ENCODE measurements at places on chromosomes 11 and 22. TPM values are rescaled to one million over a fixed set of nuclear protein-coding genes. Genes with fewer than 3 reads are reported as not detected.

The WNT11 gene
- total RNA-seq = not detected

The CSF2RB gene
- 0.20 TPM for total RNA-seq

The GLYATL1B gene
- total RNA-seq = not detected

The CDC45 gene
- total RNA-seq = 101 TPM

The APOBEC3H gene
- 10.8 TPM for total RNA-seq

The GLYATL2 gene
- not detected for total RNA-seq

The IFITM1 gene
- total RNA-seq = 70.7 TPM

DNA sequence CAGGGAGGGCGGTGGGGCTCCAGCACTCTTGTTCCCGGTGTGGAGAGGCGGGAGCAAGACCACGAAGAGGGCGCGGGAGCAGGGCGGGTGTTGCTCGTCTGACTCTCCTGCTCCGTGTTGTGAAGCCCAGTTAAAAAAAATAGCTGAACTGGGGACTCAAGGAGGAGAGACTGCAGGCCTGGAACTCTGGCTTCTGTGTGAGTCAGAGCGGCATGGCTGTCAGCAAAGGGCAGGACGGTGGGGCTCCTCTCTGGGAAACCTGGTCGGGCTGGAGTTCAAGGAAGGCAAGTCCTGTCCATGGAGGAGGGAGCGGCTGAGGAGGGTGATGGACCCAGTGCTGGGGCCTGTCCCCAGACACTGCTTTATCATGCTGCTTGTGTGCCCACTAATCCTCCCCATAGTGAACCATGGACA is 152.3 kb downstream of the FEZ1 start:
- no peak for DNase-seq
- H3K27ac ChIP-seq = no peak overlapping the region
- H3K4me1 ChIP-seq = no peaks in the 10 kb centered on the region

DNA sequence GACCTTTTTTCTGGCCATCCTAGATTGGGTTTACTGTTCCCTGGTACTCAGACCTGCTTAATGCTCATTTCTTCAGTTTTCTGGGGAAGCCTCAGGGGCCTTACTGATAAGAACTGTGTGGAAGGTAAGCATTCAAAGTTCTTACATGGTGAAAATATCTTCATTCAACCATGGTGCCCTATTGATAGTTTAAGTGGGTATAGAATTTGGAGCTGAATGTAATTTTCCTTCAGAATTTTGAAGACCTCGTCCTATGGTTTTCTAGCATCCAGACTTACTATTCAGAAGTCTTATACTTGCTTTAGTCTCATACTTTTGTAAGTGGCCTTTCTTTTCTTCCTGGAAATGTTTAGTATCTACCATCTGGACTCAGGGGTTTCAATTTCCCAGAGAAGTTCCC is 75.7 kb downstream of the CDKN1C start:
- no peak for DNase-seq
- no peak overlapping the region for H3K27ac ChIP-seq
- H3K4me1 ChIP-seq = no peaks in the 10 kb centered on the region
- no peak overlapping the region for H3K4me3 ChIP-seq

GRCh38 chr11:96865020-96865419 is 475.2 kb downstream of the JRKL start:
- DNase-seq = no peak
- H3K4me1 ChIP-seq = no peaks in the 10 kb centered on the region
- H3K27me3 ChIP-seq = no peaks in the 10 kb centered on the region
- H3K36me3 ChIP-seq = no peaks in the 10 kb centered on the region

DNA sequence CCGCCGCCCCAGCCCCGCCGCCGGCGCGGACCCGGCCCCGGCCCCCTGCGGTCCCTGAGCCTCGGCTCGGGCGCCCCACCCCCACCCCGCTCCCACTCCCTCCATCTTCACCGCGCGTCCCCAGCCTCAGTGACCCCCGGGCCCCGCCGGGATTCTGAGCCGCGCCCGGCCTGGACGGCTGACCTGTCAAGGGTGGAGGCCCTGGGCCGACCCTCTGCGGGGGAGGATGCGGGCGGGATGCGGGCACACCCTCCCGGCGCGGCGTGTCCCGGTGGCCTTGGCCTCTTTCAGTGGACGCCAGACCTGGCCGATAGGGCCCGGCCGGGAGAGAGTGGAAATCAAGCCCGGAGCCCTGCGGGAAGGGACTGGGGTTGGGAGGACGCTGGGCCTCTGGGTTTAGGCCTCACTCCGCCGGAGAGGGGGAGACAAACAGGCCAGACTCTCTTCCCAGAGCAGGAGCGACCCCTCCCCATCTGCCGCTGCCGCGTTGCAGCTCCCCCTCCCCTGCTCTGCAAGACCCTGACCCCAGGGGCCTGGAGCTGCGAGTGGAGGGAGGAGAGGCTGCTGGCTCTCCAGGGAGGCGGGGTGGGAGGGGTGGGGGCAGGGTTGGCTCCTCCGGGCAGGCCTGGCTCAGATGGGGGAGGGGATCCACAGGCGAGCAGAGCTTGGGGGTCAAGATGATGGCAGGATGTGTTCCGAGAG is 525 bp downstream of the MAPK8IP2 start:
- no peak overlapping the region for H3K27ac ChIP-seq
- no peaks in the 10 kb centered on the region for H3K36me3 ChIP-seq
- peaks cover 23% of the 10 kb centered on the region for H3K27me3 ChIP-seq
- no peak overlapping the region for H3K4me3 ChIP-seq

GRCh38 chr11:2316169-2316962 is 14.6 kb downstream of the TSPAN32 start:
- H3K27me3 ChIP-seq = no peaks in the 10 kb centered on the region
- H3K4me1 ChIP-seq = no peaks in the 10 kb centered on the region
- H3K36me3 ChIP-seq = no peaks in the 10 kb centered on the region
- no peak overlapping the region for H3K4me3 ChIP-seq

GRCh38 chr11:59671471-59671870 is 2.6 kb upstream of the PATL1 start:
- no peak overlapping the region for H3K27ac ChIP-seq
- peaks cover 2% of the 10 kb centered on the region for H3K36me3 ChIP-seq
- no peak overlapping the region for H3K4me3 ChIP-seq
- no peaks in the 10 kb centered on the region for H3K27me3 ChIP-seq
- DNase-seq = no peak

- no peak overlapping the region for H3K27ac ChIP-seq
- H3K4me3 ChIP-seq = no peak overlapping the region
- no peaks in the 10 kb centered on the region for H3K36me3 ChIP-seq
- H3K27me3 ChIP-seq = no peaks in the 10 kb centered on the region
- H3K4me1 ChIP-seq = peaks cover 20% of the 10 kb centered on the region
Observed at GRCh38 chr11:46102843-46103242, 18.4 kb downstream of the PHF21A start.

DNA sequence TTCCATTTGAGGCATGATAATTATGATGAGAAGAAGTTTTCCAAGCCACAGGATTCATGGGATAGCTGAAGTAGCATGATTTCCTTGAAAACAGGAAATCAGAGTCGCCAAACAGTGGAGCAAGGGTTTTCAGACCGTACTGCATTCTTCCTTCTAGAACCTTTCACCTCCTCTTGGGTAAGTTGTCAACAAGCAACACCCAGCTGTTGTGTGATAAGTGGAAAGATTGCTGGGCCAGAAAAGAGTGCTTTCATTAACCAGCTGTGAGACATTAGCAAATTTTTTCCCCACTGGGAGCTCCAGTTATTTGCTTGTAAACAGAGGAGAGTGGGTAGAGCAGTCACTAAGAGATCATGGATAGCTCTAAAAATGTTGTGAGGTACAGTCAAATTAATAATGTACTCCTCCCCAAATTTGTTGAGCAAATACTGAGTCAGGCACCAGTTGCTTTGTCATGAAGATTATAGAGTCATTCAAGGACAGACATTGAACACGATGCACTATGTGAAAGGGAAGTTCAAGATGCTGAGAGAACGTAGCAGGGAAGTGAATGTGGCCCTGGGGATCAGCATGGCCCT is 11.7 kb upstream of the MPEG1 start:
- H3K27ac ChIP-seq = no peak overlapping the region
- H3K4me1 ChIP-seq = no peaks in the 10 kb centered on the region
- H3K4me3 ChIP-seq = no peak overlapping the region
- DNase-seq = no peak

GRCh38 chr11:114033066-114033465 is 26.4 kb upstream of the ZBTB16 start:
- no peak overlapping the region for H3K4me3 ChIP-seq
- no peak for DNase-seq
- no peaks in the 10 kb centered on the region for H3K36me3 ChIP-seq
- H3K4me1 ChIP-seq = peaks cover 10% of the 10 kb centered on the region
- no peaks in the 10 kb centered on the region for H3K27me3 ChIP-seq
- H3K27ac ChIP-seq = no peak overlapping the region

DNA sequence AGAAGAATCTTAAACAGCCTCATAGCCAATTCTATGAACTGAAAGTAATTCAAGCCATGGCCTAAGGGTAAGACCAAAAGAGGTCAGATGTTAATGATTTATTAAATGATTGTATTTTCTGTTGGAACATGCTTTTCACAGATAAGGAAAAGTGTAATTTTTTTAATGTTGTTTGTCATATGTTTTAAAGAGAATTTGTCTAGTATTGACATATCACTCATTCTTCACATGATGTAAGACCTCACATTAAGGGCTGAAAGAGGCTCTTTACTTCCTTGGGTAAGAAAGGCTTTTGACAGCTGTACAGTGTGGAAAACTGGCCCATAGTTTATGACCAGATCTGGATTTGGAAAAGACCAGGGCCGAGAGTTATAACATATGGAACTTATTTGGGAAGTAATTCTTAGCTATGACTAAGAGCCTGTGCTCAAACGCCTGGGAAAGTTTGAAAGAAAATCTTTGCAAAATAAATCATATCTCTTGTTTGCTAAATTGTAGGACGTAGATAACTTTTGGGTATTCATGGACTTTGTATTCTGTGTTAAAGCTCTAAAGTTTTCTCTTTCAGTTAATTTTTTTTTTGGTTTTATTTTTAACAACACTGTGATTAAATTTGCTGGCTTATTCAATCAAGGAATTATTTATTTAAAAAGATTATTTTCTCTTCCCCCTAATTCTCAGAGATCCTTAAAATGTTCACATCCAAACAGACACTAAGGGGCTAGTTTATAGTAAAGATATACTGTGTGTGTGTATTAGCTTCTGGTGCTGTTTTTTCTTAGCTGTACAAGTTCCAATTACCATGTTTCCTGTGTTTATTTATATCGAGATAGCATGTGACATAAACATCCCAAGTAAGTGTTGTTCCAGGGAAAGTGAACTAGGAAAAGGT is 162.2 kb downstream of the ARHGAP42 start:
- no peak overlapping the region for H3K27ac ChIP-seq
- no peaks in the 10 kb centered on the region for H3K36me3 ChIP-seq
- H3K4me1 ChIP-seq = no peaks in the 10 kb centered on the region
- no peak overlapping the region for H3K4me3 ChIP-seq
- no peak for DNase-seq

Data from CD8-positive, alpha-beta memory T cell (primary cell).